Activated CD8-positive, alpha-beta memory T cell treated with anti-CD3 and anti-CD28 coated beads for 48 hours (primary cell): ENCODE measurements at places on chromosomes 7 and 10.

- DNase-seq: no peak
These were observed 5.4 kb downstream of the FAM171A1 start for GRCh38 chr10:15365692-15366091.

DNA sequence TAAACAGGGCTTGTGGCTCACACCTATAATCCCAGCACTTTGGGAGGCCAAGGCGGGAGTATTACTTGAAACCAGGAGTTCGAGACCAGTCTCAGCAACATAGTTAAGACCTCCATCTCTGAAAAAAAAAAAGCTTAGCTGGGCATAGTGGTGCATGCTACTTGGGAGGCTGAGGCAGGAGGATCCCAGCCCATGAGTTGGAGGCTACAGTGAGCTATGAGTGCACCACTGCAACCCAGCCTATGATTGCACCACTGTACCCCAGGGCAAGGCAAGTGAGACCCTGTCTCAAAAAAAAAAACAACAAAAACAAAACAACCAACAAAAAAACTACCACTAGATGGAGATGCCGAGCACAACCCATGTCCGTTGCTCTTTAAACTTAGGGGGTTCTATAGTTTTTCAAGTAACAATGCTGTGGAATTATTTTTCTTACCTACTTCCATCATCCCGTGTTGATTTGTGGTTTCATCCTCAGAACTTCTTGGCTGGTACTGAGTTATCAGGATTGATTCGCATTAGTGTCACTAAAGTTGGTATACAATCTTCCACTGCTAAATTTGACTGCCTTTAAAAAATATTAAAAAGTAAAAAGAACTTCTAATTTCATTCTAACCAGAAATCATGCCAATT is 12.2 kb upstream of the REPIN1 start:
- DNase-seq: no peak

DNA sequence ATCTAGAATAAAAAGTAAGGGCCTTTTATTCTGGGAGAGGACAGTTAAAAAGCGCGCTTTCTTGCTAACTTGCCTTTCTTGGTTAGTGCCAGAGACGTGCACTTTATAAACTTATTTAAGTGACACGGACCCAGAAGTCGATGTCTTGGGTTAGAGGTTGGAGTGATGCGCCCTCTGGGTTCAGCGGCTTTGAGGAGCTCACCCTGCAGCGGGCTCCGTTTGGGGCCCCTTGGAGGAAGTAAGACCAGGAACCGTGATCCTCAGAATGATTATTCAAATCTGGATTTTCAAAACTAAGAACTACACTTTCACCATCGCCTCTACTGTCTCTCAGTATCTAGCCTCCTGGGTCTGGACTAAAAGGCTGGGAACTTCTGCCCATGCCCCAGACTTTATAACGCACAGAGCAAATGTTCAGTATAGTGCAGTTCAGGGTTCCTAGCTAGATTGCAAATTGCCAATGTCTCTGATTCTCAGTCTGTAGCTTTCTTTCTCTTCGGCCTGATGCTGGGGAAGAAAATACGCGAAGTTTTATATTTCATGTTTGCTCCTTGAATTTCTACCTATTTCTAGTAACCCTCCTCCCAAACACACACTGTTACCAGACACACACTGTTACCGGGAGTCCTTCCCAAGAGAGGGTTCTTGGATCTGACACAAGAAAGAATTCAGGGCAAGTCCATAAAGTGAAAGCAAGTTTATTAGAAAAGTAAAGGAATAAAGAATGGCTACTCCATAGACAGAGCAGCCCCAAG is 18.6 kb upstream of the SMO start:
- no peak for DNase-seq

DNA sequence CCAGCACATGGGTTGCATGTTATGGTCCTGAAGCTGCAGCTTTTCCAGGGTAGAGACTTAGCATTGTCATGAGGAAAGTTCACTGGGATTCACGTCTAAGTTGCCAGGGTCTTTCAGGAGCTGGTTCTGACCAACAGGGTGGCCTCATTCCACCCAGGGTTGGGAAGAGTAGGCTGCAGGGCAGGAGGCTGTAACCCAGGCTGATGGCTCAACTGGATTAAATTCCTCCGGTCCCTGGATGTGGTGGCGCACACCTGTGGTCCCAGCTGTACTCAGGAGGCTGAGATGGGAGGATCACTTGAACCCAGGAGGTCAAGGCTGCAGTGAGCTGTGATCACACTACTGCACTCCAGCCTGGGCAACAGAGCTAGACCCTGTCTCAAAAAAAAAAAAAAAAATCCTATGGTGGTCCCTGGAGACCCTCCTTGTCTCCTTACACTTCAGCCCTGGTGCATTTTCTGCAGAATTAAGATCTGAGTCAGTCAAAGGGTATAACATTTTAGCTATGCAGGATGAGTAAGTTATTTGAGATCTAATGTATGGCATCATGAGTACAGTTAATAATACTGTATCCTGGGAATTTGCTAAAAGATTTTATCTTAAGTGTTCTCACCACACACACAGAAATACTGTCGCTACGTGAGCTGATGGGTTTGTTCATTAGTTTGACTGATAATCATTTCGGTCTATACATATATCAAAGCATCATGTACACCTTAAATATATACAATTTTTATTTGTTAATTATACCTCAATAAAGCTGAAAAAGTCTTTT is 44.0 kb downstream of the ASB13 start:
- no peak for DNase-seq

DNA sequence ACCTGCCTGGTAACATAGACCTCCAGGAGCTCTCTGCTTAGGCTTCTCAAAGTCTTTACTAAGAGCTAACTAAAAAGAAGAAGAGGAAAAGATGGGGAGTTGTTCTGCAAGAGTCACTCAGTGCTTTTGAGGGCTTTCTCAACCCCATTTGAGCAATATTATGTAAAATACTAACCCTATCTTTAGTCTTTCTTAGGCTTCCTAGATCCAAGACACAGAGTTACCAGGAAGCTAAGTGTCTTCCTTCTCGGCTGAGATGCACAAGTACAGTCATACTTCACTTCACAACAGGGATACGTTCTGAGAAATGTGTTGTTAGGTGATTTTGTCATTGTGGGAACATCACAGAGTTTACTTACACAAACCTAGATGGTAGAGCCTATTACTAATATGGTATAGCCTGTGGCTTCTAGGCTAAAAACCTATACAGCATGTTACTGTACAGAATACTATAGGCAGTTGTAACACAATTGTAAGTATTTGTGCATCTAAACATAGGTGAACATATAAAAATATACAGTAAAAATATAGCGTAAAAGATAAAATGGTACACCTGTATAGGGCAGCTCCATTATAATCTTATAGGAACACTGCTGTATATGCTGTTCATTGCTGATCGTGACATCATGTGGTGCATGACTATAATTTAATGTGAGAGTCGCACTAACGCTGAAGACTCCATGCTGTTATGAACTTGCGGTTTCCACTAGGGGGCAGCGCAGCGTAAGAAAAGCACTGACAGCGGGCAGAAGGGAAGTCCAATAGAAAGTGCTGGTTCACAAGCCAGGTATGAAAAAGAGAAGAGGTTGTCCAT is 16.3 kb downstream of the ANKRD22 start:
- DNase-seq: peak; percentile 60

DNA sequence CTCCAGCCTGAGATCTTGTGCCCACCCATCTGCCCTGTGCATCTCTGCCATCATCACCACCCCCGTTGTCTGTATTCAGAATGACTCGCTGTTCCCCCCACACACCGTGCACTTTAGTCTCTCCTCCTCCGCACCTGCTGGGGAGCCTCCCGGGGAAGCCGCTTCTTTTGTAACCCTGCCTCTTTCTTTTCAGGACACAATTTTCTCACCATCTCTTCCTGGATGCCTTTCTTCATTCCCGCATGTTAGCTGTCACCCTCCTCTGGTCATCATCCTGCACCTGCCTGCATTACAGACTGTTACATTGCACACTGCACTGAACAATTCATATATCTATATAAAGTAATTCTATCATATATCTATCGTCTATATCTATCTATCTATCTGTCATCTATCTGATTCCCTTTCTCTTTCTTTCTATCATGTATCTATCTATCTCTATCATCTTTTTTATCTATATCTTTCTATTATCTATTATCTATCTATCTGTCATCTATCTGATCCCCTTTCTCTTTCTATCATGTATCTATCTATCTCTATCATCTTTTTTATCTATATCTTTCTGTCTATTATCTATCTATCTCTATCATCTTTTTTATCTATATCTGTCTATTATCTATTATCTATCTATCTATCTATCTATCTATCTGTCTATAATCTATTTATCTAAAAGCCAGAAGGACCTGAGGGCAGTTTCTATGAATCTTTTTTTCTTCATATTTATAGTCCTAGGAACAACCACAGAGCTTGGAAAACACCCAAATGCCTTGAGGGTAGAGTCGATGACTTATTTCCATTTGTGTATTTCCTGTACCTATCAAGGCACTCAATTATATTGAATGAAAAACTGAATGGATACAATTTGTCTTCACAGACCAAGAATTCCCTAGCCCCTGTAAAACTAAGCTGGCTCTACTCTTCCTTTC is 642.5 kb downstream of the ACTR3B start:
- no peak for DNase-seq

- no peak for DNase-seq
These were observed 600.9 kb upstream of the NRP1 start for GRCh38 chr10:33935350-33935749.

DNA sequence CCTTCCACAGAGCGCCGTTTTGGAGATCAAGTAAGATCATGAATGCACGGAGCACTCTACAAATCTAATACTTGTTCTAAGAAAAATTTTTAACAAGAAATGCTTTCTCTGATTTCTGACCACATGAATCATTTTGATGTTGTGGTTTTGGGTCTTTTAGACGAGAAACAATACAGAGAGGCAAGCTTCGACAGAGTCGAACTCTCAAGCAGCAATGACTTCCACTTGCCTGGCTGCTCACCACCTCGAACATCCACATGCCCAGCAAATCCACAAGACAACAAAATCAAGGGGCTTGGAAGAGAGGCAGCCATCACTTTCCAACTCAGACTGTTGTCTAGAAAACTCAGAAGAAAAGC is 69.4 kb upstream of the GSDME start:
- no peak for DNase-seq

- DNase-seq: no peak
These were observed 157.9 kb downstream of the PLXDC2 start for GRCh38 chr10:19974138-19974537.

- DNase-seq: peak; percentile 49
These were observed 37.7 kb upstream of the IKZF1 start for GRCh38 chr7:50266635-50267386.

DNA sequence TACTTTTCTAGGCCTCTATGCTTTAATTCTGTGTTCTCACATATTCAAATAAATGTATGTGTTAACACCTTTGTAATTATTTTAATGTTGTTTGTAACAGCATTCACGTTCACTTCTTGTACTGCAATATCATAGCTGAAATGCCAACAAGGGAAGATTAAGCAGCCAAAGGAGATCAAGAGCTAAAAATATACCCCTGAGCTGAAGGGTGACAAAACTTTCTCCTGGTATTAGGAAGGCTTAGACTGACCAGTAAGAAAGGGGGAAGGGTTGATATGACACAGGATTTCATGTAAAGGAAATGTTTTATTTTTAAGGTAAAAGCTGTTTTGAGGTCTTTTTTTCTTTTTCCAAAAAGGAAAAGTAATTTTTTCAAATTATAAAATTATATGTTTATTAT is 40.4 kb upstream of the VDAC2 start:
- DNase-seq: no peak

GRCh38 chr7:151992375-151992774 is 33.1 kb upstream of the GALNT11 start:
- DNase-seq: peak; percentile 9

DNA sequence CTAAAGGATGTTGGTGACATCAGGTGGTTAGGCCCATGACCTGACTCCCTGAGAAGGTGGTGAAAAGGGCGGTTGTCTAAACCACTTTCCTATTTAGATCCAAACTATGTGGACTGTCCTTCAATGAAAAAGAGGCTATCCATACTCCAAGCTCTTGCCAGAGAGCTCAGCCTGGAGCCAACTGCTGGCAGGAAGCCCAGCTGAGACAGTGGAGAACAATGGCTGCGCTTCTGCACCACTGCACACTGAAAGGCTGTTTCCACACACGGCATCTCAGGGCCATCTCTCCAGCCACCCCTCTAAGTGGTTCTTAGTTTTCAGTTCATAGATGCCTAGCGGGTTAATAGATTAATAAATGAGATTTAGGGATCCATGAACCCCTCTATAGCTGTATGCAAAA is 488.8 kb upstream of the ZMIZ1 start:
- no peak for DNase-seq

- DNase-seq: no peak
These were observed 26.4 kb downstream of the DRGX start for GRCh38 chr10:49369216-49370162.

- no peak for DNase-seq
These were observed 203.2 kb downstream of the AHR start for GRCh38 chr7:17501441-17502212.

DNA sequence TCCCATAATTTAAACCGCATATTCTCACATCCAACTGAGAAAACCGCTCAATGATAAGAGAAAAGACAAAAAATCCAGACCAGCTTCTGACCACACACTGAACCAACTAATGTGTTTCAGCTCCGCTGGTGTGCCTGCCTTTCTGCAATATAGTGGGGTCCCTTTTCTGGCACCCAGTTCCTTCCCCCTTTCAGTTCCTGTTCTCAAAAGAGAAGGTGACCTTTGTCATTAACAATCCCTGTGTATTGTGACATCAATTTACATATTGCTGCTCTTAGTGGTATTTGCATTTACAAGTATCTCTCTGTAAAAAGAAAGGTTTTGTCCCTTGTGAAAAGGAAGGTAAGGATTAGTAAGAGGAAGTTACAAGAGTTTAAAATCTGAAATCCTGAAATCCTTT is 1.4 kb downstream of the PPP1R17 start:
- DNase-seq: no peak

GRCh38 chr10:124072541-124072940 is 20.9 kb downstream of the CHST15 start:
- DNase-seq: no peak

DNA sequence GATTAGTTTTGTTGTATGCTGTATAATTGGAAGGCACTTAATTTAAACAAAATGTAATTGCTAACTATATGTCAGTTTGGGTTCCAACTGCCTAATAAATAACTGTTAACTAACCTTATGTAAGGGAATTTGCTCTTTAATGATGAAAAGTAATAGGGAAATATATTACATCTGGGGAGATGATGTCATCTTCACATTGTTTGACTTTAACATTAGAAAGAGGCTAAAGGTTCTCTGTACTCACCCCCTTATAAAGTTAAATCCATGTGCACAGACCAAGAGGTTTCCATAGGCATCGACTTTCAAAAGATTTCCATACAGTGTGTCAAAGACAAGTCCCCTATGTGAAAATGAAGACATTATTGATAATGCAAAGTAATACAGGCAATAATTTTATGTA is 87.6 kb downstream of the NT5C2 start:
- DNase-seq: no peak

DNA sequence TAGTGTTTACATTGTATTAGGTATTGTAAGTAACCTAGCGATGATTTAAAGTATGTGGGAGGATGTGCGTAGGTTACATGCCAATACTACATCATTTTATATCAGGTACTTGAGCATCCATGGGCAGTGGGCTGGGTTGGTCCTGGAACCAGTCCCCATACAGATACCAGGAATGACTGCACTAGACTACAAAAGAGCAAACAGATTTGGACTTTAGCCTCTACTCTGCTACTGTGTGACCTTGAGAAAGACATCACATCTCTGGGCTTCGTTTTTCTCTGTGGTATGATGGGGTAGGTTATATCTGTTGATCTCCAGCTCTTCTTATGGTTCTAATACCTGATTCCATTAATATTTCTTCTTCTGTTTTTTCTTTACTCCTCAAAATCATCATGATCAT is 412.5 kb upstream of the LRGUK start:
- no peak for DNase-seq

GRCh38 chr7:74056096-74056915 is 27.3 kb upstream of the LIMK1 start:
- no peak for DNase-seq
